ENCODE measurements at places on chromosomes 5 and 9.
A peak's percentile ranks its signal among the peaks of the same experiment; 100 is the strongest.

DNA sequence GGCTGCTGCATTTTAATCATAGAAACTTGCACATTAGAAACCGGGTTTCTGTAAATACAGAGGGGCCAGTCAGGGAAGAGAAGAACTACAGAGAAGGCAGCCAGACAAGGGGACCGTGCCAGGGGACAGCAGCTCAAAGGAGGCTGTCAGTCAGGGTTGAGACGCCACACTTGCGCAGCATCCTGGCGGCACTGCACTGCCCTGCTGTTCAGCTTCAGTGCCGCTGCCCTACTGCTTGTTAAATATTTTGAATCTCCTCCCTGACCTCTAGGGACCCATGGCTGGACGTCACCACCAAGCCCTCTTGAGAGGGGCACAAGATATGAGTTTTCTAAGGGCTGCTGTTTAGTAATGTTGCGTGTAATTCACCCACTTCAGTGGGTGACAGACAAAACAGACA lies 43.6 kb upstream of the ZBTB43 start:
- DNase-seq, result no peak

GRCh38 chr5:82924226-82925060 lies 152.8 kb downstream of the TMEM167A start:
- no peak for DNase-seq

- DNase-seq, result no peak
Observed at GRCh38 chr5:150284311-150284710, 5.3 kb downstream of the CAMK2A start.

DNA sequence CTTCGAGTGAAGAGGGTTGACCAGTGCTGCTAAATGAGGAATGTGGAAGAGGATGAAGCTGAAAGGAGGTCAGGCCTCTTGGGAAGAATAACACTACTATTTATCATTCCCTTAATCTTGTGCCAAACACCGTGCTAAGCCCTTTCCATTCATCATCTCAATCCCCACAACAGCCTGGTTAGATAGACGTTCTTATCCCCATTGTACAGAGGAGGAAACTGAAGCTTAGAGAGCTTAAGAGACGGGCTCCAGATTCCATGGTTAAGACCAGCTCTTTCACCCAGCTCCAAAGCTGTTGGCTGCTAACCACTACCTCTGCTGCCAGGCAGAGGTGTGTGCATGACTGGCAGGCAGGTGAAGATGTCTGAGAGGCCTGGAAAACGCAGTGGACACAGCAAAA lies 868 bp upstream of the EPB41L4B start:
- DNase-seq, result no peak

- DNase-seq, result no peak
Observed at GRCh38 chr5:159422361-159422760, 92.1 kb upstream of the IL12B start.

GRCh38 chr5:177301503-177302165 lies 1.9 kb downstream of the RAB24 start:
- peak; percentile 72 for DNase-seq

DNA sequence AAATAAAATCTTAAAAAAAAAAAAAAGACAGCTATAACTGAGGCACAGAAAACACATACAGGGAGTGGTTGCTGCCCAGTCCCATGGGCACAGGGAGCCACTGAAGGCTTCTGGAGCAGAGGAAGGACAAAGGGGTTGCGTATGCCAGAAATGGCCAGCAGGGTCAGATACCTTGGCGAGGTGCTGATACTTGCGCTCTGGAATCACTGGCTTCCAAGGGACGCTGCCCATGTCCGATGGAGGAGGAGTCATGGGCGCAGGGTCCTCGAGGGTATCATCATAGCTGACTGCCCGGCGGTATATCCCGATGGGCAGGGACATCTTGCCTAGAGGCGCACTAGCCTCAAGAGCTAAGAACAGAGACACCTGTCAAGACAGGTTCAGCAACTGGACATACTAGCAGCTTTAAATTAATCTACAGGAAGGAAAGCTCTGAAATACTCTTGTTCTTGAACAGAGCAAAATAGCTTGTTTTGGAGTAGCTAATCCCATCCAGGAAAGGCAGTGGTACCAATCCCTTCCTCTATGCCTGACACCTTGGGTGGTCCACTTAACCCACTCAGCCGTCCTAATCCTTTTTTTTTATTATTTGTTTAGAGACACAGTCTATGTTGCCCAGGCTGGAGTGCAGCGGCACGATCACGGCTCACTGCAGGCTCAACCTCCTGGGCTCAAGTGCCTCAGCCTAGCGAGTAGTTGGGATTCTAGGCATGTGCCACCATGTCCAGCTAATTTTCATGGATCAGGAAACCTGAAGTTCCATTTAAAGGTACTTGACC lies 6.0 kb downstream of the KIAA1191 start:
- no peak for DNase-seq

DNA sequence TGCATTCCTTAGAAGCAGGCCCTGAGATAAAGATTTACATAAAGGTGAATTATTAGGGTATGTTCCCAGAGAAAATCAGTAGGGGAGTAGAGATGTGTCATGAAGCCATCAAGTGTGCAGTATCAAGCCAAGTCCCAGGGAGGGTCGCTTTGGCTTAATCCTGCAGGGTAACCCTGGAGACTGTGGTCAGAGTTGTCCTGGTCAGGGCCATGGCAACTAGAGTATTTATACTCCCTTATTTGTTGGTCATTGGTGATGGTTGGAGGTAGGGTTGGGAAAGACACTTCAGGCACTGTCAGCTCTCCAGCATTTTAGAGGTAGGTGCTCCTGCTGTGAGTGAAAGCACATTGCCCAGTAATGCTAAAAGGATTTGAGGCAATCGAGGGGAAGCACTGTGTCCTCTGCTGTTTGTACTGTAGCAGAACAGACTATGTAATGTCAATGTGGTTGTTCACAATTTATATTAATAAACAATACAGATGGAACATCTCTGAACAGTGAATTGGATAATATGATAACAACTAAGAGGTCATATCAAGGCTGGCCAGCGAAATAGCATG lies 108.9 kb downstream of the GDNF start:
- no peak for DNase-seq

DNA sequence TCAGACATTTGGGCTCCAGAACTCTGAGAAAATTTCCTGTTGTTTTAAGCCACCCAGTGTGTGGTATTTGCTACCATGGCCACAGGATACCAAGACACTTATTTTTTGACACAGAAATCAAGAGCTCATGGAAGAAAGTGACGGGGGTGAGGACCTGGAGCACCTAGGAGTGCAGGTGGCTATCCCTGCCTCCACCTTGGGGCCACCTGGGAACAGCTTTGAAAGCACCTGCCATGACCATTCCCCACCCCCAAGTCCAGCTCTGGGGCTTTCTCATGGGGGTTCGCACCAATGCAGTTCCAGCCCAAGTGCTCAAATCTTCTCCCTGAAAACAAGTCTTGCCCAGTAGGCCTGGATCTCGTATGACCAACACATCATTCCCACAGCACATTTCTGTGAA lies 214.9 kb upstream of the IRX1 start:
- no peak for DNase-seq

DNA sequence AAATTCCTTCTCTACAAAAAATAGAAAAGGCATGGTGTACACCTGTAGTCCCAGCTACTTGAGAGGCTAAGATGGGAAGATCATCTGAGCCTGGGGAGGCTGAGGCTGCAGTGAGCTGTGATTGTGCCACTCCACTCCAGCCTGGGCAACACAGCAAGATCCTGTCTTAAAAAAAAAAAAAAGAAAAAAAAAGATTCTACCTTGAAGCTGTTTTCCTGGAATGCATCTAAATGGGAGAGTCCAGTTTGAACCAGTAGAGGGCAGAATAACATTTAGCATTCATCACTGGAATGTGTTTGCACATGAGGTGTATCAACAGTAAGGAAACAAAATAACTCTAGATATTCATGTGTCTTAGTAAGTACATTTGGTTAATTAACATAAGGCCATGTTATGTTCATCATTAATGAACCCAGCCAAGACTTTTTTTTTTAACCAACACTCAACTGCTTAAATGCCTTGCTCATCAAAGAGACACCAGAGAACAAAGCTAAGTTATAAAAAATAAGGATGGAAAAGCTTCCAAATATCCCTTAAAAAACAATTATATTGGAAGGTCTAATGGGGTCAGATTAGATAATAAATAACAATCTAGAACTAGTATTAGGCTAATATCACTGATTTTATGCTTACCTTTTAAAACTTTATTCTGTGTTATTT lies 16.1 kb downstream of the IFNE start:
- no peak for DNase-seq

- DNase-seq, result no peak
Observed at GRCh38 chr9:7906783-7907550, 107.4 kb upstream of the DMAC1 start.

DNA sequence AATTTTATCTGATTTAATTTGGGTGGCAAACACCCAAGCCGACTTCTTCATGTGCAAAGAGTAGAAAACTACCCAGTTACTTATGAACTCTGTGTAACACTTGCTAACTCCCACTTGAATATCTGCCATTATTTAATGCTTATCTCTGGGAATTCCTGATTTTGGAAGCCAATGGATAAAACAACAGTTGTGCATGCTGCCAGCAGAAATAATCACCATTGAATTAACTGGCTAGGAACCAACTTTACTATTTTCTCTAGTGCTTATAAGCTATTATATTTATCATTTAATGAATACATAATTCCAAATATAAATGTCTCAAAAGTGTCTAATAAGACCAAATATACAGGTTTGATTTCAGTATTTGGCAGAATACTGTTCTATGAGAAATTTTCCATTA lies 85.7 kb downstream of the IZUMO3 start:
- no peak for DNase-seq

DNA sequence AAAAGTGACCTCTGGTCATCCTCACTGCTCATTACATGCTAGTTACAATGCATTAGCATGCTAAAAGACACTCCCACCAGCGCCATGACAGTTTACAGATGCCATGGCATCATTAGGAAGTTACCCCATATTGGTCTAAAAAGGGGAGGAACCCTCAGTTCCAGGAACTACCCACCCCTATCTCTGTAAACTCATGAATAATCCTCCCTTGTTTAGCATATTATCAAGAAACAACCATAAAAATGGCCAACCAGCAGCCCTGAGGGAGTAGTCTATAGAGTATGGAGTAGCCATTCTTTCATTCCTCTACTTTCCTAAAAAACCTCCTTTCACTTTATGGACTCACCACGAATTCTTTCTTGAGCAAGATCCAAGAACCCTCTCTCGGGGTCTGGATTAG lies 89.4 kb downstream of the ATPSCKMT start:
- DNase-seq, result no peak

DNA sequence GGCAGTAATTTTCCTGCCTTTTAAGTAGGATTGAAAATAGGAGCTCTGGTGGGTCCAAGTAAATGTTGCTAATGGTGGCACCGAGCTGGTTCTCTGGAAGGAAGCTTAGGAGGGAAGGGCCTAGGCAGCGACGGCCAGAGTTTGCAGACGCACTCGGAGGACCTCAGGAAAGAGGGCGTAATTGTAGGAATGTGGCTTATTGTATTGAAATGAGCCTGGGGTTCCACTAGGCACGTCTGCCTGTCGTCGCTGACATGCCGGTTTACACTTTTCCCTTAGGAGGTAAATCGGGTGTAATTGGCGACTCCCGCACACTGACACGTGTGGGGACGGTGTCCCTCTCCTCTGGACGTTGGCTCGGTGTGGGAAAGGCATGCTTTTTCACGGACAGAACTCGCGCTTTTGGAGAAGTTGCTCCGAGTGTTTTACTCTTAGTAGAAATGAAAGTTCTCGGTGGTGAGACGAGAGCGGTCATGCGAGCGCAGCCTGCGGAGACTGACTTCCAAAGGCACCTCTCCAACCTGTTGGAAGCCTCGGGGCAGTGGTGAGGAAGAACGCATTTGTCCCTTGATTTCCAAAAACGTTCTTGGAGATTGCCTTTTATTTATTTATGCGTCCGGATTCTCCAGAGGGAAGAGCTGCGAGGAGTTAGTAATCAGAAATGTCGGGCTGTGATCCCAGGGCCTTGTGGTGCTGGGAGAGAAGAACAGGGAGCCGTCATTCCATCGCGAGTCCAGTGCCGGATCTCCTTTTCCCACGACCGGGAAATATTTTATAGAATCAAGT lies 1.3 kb downstream of the NR4A3 start:
- DNase-seq, result peak; percentile 71

- no peak for DNase-seq
Observed at GRCh38 chr9:131618071-131618479, 72.8 kb downstream of the PRRT1B start.

DNA sequence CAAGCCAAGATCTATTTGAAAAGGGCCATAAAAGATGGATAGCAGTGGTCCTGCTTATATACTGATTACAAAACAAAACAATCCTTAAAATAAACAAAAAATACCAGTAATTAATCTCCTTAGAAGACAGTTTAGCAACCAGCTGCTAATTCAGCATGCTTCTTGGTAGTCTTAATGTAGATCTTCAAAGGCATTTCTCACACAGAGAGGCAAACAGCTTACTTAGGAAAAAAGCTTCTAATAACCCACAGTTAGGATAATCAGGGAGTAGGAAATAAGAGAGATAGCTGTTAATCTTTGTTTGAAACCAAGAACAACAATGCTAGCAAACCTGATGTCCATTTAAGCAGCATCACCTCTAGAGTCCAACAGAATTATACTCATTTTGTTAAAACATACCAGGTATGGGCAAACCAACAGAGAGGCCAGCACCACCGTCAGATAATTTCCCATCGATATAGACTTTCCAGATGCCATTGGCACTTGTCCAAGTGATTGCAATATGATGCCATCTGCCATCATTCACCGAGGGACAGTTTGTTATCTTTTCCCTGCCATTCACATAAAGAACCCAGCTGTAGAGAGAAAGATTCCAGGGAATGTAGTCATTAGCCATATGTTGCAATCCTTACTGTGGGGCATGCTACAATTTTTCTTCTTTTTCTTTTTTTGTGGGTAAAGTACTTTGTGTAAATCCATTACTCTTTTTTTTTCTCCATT lies 105.6 kb upstream of the TXNDC8 start:
- no peak for DNase-seq

DNA sequence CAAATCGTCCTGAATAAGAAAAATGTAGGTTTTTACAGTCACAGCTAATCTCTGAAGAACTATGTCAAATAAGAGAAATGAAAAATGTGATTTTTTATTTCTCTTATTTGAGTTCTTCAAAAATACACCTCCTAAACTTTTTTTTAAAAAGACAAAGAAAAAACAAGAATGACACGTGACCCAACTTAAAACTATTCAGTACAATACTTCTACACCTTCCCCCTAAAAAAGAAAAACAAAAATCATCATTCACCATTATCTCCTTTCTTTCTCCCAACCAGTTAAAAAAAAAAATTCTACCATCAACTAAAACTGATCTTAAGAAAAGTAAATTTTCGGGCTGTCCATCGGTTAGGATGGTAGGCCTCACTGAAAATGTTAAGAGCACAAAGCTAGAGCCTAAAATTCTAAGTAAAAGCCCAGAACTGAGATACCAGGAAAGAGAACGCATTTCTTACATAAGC lies 2.1 kb downstream of the RNF145 start:
- no peak for DNase-seq

All from islet precursor cell (in vitro differentiated cells).